Hematopoietic multipotent progenitor cell treated with erythropoietin and hydrocortisone succinate and interleukin-3 and kit ligand, for 15 days (in vitro differentiated cells): ENCODE measurements at places on chromosomes 5 and 9.

- DNase-seq = no peak
Measured at GRCh38 chr5:160092960-160093707, 26.1 kb downstream of the PWWP2A start.

DNA sequence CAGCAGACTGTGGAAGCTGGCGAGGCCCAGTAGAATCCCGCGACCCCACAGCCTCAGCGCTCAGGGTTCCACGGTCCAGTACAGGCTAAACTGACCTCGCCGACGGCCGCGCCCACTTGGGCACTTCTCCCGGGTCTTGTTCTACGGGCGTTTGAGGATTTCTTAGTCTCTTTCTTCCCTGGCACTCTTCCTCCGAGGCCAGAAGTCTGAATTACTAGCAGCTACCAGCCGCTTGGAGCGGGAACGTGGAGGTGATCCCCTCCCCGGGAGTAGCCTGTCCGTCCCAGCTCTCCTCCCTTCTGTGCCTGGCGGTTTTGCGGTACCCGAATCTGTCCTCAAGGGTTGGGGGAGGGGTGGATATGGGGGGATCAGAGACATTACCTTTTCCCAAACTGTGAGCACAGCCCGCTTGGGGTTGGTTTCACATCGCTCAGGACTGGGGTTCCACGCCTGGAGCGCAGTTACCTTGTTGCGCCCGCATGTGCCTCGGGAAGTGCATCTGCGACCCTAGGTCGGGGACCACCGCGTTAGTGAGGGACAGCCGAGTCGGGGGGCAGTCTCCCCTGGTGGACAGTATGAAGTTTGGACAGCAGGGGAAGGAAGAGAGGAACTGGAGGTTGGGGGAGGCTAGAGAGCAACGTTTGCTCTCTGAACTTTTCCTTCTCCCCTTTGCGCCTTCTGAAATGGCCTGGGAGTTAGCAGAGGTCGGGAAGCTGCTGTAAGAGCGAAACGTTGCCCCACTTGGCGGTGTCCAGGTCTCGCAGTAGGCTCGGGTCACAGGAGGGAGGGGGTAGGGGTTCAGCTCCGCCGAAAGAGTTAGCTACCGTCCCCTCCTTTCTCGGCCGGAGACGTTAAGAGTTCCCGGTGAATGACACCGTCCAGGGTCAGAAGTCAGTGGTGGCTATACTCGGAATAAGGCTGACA is 190.8 kb downstream of the MEF2C start:
- no peak for DNase-seq

DNA sequence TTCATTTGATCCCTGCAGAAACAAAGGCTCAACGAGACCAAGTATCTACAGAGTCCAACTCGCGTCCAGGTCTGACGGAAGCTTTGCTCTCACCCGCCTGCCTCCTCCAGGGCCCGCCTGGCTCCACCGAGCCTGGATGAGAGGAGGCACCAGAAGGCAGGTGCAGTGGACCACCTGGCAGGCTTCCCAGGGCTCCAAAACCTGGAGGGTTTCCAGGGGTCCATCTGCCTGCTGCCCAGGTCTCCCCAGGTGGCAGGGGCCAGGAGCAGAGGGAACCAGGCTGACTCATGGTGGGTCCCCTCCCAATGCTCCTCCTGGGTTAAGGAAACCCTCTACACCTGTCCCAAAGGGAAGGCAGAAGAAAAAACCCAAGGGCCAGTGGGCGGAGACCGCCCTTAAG is 59.5 kb downstream of the VAV2 start:
- DNase-seq = no peak

DNA sequence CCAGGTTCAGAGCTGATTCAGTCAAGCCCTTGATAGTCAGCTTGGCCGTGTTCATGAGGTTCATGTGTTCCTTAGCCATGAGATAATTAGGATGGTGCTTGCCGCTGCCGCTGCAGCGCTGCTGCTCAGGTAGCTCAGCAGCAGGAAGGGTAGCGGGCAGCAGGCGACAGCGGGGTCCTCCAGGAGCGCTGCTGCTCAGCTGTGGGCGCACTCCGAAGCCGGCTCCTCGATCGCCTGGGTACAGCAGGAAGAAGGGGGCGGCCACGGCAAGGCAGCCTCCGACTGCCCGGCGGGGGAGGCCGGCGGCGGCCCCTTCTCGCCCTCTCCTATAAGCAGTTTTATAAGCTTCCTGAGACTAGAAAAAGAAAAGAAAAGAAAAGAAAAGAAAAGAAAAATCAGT is 1253.6 kb downstream of the EFNA5 start:
- DNase-seq = no peak
